ENCODE measurements at places on chromosomes 7 and 10. TPM values are rescaled to one million over a fixed set of nuclear protein-coding genes. Genes with fewer than 3 reads are reported as not detected.

DNA sequence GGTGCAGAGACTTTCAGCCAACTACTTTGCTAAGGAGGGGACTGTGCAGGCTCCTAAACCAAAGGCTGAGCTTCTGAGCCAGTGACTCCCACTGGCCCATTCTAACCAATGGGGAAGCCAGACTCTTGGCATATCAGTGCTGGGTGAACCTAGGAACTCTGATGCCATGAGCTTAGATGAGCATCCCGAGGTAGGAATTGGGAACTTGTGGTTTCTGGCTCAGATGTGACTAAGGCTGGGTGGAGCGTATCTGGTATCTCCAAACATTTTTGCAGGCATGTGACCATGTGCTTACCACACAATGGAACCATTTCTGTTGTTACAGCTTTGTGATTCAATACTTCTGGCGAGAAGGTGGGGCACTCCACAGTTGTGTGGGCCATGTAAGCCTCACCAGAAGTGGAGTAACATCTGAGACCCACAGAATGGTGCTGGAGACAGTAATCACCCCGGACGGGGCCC, 2.5 kb upstream of the AVPI1 start:
- DNase-seq, result peak; percentile 92

- peak; percentile 80 for DNase-seq
Measured at GRCh38 chr7:100971111-100972001, 2.0 kb downstream of the MUC12 start.

DNA sequence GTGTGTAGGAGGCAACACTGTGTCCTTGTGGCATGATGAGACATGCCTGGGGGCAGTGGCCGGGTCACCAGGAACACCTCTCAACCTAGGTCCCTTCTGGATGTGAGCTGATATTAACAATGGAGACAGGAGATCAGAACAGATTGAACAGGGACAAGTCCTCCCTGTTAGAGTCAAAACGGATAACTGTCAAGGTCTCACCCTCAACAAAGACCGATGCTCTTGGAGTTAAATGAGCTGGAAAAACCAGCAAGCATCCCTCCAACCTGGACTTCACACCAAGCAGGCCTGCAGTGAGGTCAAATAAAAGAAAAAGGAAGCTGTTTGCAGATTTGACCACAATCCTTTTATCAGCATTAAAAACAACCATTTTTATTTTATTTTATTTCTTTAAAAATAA, 49.0 kb downstream of the SLIT1 start:
- DNase-seq, result no peak

GRCh38 chr7:20152511-20152910, 64.7 kb downstream of the MACC1 start:
- no peak for DNase-seq

DNA sequence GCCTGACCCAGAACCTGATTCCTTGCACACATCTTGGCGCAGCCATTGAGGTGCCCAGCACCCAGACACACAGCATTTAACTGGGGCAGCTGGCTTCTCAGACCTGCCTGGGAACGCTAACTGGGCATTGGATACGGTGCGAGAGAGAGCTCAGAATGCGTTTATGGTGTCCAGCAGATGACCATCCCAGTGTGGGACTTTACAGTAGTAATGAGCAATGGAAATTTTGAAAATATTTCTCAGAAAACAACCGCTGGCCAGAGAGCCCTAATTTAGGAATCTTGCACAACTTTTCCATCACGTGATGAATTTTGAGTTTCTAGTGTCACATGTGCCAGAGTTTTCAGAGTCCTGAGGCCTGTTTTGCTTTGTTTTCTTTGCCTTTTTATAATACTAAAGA, 78.2 kb upstream of the SEC61G start:
- DNase-seq, result no peak

ENKUR gene
- not detected for total RNA-seq
